ENCODE measurements at places on chromosomes 5 and 9.

DNA sequence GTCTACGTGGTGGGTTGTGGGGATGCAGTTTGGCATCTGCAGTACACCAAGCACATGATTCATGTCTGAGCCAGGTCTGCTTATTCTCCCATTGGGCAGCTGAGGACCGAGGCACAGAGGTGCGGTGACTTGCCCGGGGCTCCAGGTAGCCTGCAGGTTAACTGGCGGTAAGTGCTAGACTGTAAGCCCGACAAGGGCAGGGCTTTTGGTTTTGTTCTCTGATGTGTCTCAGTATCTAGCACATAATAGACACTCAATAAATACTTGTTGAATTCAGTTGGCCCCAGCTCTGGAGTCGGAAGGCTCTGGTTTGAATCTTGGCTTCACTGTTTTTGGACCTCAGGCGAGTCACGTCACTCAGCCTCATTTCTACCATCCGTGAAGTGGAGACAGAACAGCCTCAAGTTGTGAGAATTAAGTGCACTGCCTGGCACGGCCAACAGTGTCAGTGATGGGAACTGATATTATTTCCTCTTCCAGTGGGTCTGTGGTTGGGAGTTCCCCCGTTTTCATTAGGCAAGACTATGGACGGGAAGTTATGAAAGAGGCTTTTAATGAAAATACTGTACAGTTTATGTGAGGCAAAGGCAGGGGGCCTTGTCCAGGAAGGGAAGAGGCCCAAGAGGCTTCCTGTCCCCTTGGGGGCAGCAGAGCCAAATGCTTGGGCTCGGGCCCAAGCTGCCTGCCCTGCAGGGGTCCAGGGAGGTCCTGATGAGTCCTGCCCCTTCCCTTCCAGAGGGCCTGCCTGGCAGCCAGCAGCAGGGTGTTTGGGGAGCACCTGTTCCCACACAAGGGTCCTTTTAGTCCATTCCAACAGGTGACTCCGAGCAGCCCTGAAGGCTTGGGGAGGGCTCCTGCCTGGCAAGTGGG lies 3.3 kb downstream of the PRELID1 start:
- no peak for DNase-seq

DNA sequence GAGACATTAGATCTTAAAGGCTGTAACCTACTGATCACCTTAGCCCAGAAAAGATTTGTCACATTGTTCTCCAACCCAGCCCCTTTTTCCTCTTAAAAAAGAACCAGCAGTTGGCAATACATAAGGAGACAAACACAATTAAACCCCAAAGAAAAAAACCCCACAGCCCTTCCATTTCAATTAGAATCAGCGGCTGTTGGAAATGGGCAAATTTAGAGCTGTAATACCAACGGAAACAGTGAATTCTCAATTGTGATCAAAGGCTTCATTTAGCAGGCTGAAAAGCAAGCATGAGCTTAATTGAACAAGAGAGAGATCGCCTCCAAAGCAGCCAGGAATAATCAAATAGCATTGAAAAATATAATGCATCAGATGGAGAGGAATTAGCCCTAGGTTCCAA lies 153.6 kb downstream of the FAM114A2 start:
- no peak for DNase-seq

DNA sequence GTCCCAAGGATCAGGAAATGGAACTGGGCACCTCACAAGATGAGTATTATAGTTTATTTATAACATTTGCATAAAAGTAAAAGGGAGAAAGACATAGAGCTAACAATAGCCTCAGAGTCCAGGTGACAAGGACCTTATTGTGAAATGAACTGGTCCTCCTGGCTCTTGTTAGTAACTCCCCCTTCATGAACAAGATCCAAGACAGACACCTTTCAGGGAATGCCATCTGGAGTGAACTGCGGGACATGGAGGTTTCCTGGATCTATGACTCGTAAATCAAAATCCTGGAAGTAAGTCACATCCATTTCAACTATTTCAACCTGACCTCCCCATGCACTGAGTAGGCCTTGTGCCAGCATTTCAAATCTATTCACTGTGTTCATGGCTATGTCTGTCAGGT lies 129.5 kb upstream of the GAS1 start:
- DNase-seq, result no peak

DNA sequence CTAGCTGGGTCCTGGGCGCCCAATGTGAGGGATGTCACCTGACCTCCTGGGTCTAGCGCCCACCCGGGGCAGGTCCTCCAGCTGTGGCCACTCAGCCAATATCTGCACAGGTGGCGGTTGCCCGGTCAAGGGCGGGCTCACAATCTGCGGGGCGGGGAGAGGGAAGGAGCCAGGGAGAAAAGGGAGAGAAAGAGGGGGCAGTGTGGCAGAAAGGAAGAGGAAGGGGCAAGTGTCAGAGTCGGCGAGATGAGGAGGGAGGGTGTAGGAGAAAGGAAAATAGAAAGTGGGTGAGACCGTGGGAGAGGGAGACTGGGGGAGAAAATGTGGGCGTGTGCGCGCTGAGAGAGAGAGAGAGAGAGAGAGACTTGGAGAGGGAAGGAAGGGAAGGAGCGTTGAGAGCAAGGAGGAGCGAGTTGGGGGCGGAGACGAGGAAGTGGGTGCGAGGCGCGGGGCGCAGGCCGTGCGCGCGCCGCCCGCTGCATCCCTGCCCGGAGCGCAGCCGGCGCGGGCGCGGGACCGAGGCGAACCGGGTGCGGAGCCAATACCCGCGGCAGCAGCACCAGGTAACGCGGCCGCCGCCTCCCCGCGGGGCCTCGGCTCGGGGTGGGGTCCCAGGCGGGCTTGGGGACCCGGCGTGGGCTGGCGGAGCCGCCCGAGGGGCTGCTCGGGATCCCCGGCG lies at the start of gene HRH2:
Gene HRH2, plus strand, starts transcription at position 479 of the 679 bp plus-strand sequence. CDS start 25,163 bp downstream, outside the sequence.
- no peak for DNase-seq

GRCh38 chr5:124583469-124584350 lies 162.7 kb downstream of the ZNF608 start:
- no peak for DNase-seq

- DNase-seq, result no peak
Measured at GRCh38 chr5:112794410-112794809, 56.7 kb downstream of the APC start.

DNA sequence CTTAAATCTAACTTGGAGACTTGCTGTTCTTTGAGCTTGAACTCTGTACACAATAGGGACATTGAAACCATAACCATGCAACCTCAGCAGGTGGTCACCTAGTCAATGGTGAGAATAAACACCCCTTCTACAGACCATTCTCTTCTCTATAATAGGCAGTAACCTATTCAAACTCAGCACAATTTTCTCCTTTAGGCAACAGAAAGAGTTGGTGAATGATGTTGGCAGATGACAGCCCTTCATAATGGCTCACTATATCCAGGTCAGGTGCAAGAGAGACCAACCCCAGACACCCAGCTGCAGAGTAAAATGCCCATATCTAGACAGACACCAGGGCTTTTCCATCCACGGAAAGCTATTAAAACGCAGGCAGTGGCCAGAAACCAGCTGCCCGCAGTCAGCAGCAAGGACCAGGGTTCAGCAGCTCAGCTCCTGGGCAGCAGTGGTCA lies 106.7 kb downstream of the SERINC5 start:
- DNase-seq, result no peak

- DNase-seq, result no peak
Measured at GRCh38 chr5:133853646-133854365, 114.6 kb downstream of the C5orf15 start.

GRCh38 chr9:135590486-135591079 lies 29.0 kb downstream of the PAEP start:
- no peak for DNase-seq

- DNase-seq, result no peak
Measured at GRCh38 chr9:72540348-72540873, 19.0 kb downstream of the TMC1 start.

DNA sequence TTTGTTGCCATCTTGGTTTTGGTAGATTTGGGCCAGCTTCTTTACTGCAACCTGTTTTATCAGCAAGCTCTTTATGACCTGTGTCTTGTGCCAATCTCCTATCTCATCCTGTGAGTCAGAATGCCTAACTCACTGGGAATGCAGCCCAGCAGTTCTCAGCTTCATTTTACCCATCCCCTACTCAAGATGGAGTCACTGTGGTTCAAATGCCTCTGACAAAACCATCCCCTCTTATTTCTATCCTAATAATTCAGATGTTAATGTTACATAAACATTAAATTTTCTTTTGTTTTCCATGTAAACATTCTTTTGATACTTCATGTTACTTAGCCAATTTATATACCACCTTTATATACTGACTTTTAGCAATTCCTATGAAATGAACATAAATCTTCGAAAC lies 746.3 kb downstream of the CDH18 start:
- DNase-seq, result no peak

DNA sequence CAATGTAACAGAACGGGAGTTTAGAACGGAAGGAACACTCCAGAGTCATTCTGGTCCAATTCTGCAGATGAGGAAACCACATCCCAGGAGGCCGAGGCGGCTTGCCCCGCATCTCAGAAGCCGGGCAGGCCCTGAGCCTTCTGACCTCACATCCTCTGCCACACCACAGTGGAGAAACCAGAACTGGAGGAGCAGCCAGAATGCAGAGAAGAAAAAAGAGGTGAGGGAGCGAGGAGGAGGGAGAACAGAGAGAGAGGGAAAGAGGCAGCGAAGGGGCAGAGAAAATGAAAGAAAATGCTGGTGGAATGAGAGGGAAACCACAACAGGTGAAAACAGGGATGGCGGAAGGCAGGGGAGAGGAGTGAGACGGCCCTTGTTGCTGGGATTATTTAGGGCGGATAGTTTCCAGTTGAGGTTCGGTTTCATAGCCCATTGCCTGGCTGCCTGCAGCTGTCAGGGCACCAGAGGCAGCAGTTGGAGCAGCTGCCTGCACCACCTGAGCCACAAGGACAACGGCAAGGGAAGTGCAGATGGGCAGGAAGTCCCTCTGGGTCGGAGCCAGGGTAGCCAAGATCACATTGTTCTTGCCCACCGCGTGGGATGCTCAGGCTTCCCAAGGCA lies at the start of gene HMHB1:
Gene HMHB1, plus strand, starts transcription at position 77 of the 621 bp plus-strand sequence.
- DNase-seq, result no peak

- DNase-seq, result no peak
Measured at GRCh38 chr5:76801803-76802195, 17.0 kb upstream of the F2RL1 start.

- no peak for DNase-seq
Measured at GRCh38 chr9:97220894-97221477, 86.5 kb upstream of the CCDC180 start.

GRCh38 chr5:135724617-135725016 lies 109.8 kb upstream of the SLC25A48 start:
- DNase-seq, result no peak
